ENCODE measurements at places on chromosomes 5 and 9.

GRCh38 chr5:54083851-54084250 is 226.5 kb downstream of the ARL15 start:
- DNase-seq = no peak

- no peak for DNase-seq
Observed at GRCh38 chr5:174166231-174167079, 120.9 kb downstream of the NSG2 start.

- DNase-seq = no peak
Observed at GRCh38 chr9:27118916-27119315, 9.9 kb downstream of the TEK start.

GRCh38 chr9:124812441-124812876 is 35.5 kb downstream of the OLFML2A start:
- no peak for DNase-seq

DNA sequence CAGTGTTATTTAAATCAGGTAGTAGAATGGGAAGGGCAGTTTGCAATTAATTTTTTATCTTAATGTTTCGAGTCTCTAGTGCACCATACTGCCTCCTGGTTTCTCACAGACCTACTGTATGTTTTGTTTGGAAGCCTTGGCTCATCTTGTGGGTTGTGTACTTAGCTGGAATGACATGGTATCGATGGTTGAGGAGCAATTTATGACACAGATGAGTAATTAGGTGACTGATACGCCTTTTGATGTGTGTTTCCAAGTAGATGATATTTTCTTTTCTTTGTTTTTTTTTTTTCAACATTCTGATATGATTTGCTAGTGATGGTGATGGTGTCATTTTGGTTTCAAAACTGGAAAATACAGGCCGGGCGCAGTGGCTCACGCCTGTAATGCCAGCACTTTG is 16.1 kb downstream of the BASP1 start:
- no peak for DNase-seq

DNA sequence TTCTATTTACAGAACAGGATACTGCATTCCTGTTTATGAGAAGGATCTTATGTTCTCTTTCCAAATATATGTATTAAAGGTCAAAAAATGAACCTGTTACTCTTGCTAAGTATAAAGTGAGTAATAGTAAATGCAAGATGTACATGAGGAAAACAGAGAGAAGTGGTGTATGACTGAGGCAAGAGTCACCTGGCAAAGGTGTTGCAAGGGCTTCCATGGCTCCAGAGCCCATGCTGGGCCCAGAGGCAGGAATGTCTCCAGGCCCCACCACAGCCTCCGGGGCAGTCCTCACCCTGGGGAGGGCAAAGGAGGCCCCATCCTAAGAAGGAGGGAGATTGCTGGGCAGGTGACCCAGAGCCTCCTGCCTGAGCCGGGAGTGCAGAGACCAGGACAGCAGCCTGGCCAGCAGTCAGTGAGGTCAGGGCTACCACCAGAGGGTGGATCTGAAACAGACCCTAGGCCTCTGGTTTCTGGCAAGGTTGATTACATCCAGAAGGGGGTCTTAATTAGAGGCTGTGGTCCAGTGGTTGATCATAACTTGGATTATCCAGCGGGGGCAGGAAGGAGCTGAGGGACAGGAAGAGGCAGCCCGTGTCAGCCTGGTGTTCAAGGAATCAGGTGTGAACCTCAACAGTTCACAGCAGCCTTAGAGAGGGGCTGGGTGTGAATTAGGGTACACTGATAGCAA is 57.3 kb upstream of the CPLX2 start:
- DNase-seq = no peak

DNA sequence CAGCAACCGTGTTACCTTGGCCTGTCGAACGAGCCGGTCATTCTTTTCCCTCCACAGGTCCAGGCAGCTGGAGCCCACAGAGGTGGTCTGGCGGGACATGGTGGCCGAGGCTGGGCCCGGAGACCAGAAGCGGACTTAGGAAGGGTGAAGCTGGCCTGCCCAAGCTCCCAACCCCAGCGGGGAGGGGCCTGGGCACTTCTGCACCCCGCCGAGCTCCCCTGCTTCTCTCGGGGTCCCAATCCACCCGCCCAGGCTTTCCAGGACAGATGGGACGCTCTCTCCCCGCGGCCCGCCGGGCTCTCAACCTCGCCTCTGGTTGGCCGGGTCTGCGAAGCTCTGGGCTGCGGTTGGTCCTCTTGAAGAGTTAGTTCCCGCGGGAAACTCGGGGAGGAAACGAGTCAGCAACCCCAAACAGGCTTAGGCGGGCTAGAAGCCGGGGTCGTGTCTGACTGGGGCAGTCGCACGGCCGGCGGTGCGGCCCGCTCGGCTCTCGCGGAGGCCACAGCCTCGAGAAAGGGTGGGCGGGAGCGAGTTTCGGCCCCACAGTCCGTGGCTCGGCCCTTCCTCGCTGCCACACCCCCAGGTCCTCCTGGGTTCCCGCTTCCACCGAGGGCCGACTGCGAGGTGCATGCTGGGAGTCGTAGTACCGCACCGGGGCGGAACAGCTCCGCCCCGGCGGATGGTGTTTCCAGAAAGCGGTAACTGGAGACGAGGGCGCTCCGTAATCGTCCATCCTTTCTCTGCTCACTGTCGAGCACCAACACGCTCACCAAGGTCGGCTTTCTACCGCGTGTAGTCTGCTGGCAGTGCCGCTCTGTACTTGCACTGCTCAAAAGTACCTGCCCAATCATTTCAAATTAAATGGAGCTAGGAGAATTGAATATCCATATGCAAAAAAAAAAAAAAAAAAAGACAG is at the start of gene FANCG:
TSS of gene FANCG (minus strand) at position 517 of the 916 bp plus-strand sequence. CDS start at position 99, 418 bp downstream.
- DNase-seq = peak; percentile 89

- DNase-seq = peak; percentile 81
Observed at GRCh38 chr5:181160152-181160754, 12.9 kb downstream of the OR2V2 start.

DNA sequence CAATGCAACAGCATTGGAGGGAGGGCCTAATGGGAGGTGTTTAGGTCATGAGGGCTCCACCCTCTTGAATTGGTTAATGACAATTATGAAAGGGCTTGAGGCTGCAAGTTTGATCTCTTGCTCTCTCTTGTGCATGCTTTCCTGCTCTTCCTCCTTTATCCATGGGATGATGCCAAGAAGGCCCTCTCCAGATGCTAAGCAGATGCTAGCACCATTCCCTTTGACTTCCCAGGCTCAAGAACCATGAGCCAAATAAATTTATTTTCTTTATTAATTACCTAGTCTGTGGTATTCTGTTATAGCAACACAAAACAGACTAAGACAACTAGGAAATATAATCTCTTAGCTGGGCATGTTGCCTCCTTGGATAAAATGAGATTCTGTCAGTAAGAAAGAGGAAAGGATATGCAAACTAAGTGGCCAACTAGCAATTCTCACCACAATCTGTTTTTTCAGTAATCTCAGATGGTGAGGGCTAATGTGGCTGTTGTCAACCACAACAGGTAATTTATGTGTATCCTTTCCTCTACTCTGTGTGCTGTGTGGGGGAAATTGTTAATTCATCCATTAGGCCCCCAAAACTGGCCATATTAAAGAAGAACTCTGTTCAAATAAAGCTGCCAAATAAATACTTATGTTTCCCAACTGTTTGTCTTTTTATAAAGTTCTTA is 269.1 kb upstream of the CD180 start:
- DNase-seq = no peak

DNA sequence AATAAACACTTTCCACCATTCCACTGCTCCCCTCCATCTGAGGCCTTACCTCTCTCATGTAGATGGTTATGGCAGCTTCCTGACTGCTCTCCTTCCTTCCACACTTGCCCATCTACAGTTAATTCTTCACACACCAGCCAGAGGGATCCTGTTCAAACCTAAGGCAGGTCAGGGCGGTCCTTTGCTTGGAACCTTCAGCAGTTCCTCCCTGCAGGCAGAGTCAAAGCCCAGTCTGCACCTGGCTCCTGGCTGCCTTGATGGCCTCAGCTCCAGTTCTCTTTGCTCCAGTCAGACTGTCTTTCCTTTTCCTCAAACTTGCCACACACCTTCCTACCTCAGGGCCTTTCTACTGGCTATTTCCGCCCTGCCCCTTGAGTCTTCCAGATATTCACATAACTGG is 30.2 kb upstream of the NR3C1 start:
- DNase-seq = no peak

- no peak for DNase-seq
Observed at GRCh38 chr9:111107141-111107540, 68.9 kb upstream of the LPAR1 start.

- peak; percentile 71 for DNase-seq
Observed at GRCh38 chr9:131276094-131276888, at the start of gene FAM78A. FAM78A (minus strand) TSS chr9:131276510; CDS start chr9:131276179, 331 bp downstream.

GRCh38 chr9:124709292-124709690 is 61.8 kb downstream of the NR6A1 start:
- DNase-seq = no peak
